ENCODE measurements at places on chromosomes 11 and 22. TPM values are rescaled to one million over a fixed set of nuclear protein-coding genes. Genes with fewer than 3 reads are reported as not detected.

GRCh38 chr11:72085621-72086351, 5.1 kb downstream of the LRRC51 start:
- H3K4me1 ChIP-seq: peaks cover 13% of the 10 kb centered on the region
- no peak overlapping the region for H3K4me3 ChIP-seq
- DNase-seq: no peak

GRCh38 chr11:7533199-7534041, 19.6 kb downstream of the PPFIBP2 start:
- peaks cover 9% of the 10 kb centered on the region for H3K4me1 ChIP-seq
- no peak overlapping the region for H3K4me3 ChIP-seq
- H3K27ac ChIP-seq: no peak overlapping the region
- no peak for DNase-seq
- no peaks in the 10 kb centered on the region for H3K27me3 ChIP-seq
- no peaks in the 10 kb centered on the region for H3K36me3 ChIP-seq

Gene NPAT
- 12.2 TPM for total RNA-seq

DNA sequence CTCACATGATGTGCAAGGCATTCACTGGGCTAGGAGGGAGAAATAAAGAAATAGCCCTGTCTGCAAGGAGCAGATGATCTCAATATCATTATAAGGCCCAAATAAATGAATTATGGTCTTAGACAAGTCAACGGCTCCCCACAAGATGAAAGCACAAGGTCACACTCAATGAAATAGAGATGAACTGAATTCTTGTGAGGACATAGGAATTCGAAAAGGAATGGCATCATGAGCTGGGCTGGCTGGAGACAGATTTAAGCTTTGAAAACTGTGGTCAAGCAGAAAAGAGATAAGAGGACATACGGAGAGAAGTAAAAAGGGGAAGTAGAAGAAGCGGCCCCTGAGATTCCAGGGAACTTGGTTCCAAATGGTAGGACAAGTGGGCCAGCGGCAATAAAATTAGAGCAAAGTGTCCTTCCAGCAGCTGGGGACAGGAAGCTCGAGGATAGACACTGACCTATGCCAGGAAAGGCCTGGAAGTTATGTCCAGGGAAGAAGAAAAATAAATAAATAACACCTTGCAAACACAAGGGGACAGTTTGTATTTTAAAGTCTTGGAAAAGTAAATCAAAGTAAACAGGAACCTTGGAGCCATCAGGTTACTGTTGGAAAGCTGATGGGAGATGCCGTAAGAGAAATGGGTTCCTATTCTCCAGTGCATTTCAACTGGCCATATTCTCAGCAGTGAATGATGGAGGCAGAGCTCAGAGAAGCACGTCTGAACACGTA, 37.8 kb downstream of the GALNT18 start:
- H3K4me1 ChIP-seq: peaks cover 13% of the 10 kb centered on the region
- no peak overlapping the region for H3K27ac ChIP-seq
- no peaks in the 10 kb centered on the region for H3K27me3 ChIP-seq
- no peaks in the 10 kb centered on the region for H3K36me3 ChIP-seq
- H3K4me3 ChIP-seq: no peak overlapping the region

Gene LUZP2
- total RNA-seq: 1.6 TPM

Measured in body of pancreas (tissue), 4 donors.